ENCODE measurements at places on chromosomes 2 and 18.

GRCh38 chr18:8908792-8909510 lies 193.5 kb upstream of the NDUFV2 start:
- no peak for DNase-seq

- DNase-seq, result no peak
Observed at GRCh38 chr2:120108749-120109148, 95.9 kb downstream of the EPB41L5 start.

- no peak for DNase-seq
Observed at GRCh38 chr2:26609839-26610277, 31.3 kb downstream of the CIB4 start.

- no peak for DNase-seq
Observed at GRCh38 chr2:187942876-187943275, 348.8 kb upstream of the GULP1 start.

Measured in CD4-positive, alpha-beta T cell treated with Interleukin-15 for 1 hour (primary cell).